ENCODE measurements at places on chromosomes 16 and 17.

DNA sequence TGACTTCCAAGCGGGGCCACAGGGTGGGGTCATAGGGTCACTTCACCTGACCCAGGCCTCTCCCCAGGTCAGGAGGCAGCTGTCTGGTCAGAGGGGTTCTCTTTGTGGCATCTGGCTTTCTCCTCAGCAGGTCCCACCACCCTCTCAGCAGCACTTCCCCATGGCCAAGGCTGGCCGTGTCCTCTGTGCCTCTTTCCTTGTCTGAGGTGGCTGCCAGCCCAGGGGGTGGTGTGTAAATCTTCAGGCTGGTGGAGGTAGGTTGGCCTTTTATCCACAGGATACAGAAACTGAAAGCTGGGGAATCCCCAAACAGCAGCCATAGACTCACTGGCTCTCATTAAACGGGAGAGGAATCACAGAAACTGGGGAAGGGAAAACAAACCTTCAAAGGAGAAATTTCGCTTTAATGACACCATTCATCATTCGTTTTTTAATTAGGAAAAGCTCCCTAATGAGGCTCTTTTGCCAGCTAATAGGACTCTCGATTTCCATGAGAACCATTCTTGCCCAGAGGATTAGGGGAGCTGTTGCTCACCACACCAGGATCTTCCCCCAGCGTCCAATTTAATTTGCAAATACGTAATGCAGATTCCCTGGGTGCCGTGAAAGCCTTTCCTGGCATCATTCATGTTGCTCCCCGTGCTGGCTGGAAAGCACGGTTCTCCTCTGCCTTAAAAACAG, 18.0 kb downstream of the C17orf75 start:
- DNase-seq: no peak

DNA sequence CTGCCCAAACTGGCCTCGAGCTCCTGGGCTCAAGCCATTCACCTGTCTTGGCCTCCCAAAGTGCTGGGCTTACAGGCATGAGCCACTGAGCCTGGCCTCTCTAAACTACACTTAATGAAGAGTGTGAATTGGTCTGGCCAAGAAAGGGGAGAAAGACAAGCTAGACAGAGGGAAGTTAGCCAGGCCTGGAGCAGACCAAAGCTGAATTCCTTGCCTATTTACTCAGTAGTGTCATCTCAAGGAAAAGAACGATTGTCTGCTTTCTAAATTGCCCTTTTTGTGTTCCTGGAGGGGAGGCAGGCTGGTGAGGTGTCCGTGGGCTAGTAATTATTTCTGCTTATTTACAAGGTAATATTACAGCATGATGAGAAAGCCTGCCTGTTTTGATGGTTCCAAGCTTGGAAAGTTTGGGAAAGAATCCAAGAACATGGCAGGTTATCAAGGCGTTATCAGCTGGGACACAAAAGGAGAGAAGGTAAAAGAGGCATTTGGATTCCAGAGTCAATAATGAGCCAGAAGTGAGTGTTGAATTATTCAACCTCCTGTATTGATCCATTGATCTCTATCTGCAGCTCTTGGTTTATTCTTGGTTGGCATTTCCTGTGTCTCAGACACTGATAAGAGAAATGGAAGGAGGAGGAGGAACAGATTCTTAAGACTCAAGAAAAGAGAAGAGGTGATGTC, 6.3 kb upstream of the CBFB start:
- DNase-seq: no peak

DNA sequence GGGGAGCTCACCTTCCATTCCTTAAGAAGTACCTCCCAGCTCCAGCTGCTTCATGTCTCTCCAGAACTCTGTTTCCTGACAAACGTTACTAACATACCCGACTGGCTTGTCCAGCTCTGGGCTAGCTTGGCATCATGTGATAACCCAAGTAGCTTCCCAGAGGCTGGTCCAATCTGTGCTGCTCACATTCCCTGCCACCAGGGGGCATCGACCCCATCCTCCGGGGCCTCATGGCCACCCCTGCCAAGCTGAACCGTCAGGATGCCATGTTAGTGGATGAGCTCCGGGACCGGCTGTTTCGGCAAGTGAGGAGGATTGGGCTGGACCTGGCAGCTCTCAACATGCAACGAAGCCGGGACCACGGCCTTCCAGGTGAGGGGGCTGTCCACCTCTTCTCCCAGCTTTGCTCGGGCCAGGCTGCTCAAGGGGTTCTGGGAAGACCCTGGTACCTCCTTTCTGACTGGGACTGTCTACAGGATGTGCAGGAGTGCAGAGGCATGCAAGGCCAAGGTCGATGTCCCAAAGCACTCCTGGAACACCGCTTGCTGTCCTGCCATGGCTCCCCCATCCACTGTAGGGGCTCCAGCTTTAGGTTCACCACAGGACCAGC, 7.6 kb downstream of the EPX start:
- peak; percentile 22 for DNase-seq

DNA sequence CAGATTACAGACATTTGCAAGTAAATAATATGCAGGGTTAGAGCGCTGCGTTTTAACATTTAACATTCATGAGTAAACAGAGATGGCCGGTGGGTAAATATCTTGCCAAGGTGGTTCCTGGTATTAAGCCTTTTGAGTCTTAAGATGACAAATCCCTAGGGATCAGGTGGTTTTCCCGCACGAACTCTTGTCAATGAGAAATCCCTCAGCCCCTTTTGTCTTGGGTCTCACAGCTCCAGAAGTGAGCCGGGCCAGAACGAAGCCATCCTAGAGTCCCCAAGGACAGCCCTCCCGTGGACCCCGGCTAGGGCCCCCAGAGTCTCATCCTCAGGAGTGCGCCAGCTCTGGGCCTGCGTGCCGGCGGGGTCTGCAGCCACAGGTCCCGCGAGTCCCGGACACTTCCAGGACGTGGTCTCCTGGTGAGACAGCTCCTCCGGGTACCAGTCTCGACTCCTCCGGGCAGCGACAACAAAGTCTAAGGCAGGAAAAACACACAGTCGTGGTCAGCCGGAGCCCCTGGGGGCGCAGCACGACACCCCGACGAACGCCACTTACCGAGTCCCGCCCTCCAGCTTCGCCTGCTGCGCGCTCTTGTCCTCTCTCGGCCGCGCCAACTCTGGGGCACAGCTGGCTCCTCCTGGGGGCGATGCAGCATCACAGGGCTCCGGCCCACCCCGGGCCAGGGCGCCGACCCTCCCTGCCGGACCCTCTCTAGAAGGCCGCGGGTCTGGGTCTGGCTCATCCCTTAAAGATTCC, 13.3 kb downstream of the MIS12 start:
- no peak for DNase-seq

GRCh38 chr16:56363181-56363716, 62.1 kb downstream of the AMFR start:
- DNase-seq: no peak

- DNase-seq: no peak
Measured at GRCh38 chr16:57062329-57062728, 30.1 kb upstream of the CPNE2 start.

GRCh38 chr16:78306361-78306760, 206.9 kb downstream of the WWOX start:
- no peak for DNase-seq

- no peak for DNase-seq
Measured at GRCh38 chr17:75979705-75980187, 706 bp downstream of the TEN1 start.

- DNase-seq: no peak
Measured at GRCh38 chr16:77113835-77114234, 77.2 kb upstream of the MON1B start.

DNA sequence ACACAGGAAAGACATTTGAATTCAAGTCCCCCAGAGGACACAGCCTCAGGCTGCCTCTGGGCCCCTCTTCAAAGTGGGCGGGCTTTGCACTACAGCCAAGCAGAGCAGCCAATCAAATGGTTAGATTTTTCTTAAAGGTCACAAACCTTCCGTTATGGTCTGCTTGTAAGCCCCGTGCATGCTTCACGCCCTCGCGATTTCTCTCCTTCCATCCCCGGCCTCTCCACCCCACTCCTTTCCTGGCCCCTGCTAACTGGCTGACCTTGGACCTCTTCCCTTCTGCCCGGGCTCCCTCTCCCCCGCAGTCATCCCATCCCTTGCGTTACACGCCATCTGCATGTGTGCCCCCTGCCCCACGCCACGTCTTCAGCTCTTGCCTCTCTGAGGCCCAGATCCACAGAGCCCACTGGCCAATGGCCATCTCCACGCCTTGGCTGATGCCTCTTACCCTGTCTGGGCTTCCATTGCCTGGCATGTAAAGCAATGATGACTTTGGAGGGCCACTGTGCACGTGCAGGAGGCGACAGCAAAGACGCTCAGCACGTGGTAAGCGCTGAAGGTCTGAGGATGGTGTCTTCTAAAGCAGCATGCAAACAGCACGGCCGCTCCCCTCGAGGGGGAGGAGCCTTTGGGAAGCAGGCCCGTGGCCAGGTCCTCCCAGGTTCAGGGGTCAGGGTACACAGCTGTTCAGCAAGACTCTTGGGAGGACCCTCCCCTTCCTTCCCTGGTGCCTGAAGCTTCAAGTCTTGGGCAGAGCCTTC, 86.8 kb downstream of the ZDHHC7 start:
- no peak for DNase-seq

DNA sequence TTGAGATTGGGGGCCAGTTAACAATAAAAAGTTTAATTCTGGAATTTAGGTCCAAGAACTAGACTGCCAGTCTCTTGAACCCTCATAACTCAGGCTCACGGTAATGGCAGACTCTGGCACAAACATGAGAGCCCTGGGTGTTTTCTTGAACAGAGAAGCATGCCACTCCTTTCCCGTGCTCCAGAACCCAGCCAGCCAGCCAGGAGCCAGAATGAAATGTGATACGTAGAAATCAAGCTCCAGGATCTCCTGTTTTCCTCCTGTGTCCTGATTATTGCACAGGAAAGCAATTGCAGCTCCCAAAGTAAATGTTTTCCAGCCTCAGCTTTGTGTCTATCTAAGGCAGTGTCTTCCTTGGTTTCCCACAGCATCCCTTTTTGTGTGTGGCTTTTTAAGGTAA, 46.2 kb upstream of the NOL11 start:
- DNase-seq: no peak

DNA sequence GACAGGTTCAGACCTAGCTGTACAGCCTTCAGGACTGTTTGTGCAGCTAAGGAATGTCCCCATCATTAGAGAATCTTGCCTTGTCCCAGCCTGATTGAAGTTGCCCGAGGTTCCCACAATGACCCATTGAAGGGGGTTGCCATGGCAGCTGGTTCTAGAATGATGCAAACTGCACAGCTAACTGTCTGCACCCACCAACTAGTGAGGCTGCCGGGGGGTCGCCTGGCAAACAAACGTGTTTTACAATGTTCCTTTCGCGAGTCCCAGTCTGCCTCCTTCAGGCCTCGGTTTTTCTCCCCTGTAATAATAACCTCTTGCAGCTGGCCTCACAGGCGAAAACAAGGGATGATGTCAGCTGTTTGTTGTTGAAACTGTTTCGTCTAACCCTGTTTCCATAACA, 5.5 kb downstream of the C16orf96 start:
- no peak for DNase-seq

DNA sequence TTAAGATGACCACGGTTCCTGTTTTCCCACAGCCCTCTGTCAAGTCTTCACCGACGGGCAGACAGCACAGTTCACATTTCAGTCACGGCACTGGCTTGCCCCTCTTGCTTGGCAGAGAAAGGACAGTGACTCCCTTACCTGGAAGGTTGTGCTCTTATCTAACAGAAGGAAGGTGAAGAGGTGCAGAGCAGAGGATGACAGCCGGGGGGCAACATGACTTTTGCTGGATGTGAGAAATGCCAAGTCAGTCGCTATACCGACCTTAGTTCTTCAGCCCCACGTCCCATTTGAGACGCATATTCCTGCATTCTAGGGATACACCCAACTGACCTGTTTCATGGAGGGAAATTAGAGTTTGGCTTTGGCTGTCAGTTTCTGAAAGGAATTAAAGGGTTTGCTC, 492.3 kb downstream of the NPIPA7 start:
- no peak for DNase-seq

- peak; percentile 43 for DNase-seq
Measured at GRCh38 chr17:82228278-82228841, 482 bp upstream of the SLC16A3 start.

DNA sequence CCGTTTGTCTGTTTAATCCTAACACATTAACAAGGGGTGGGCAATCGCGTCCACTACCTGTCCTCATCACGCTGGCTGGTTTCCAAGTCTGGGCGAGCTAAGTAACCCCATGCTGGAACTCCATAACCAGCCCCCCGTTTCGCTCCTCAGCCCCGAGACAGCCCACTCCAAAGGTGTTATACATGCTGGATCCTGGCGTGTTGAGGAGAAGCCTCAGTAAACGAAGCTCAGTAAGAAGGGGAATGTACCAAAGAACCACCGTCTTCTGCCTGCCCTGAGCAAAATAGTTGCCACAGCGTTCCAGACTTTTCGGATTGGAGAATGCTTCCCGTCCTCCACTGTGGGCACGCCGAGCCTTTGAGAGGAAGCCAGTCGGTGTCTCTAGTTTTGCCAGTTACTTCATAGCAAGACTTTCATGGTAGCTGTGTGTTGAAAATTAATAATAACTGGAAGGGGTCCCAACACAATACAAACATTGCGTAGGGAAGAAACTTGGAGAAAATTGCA, 16.1 kb upstream of the C17orf78 start:
- DNase-seq: no peak

DNA sequence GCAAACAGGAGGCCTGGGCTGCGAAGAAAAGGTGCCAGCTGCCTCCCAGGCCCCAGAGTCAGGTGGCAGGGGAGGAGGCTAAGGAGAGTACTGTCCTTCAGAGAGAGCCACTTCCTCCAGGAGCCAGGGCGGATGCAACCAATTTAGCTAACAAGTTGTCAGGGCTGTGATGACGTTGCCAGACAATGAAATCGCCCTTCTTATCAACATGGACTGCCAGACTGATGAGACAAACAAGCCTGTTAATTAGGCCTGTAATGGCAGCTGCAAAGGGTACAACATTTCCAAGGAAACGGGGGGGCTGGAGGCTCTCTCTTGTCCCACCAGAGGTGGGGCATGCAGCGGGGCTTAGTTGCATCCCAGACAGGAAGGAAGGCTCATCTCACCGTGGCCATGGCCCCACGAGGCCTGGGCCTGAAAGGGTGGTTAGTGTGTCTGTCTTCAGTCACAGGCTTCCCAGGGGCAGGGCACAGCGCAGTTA, 111.8 kb downstream of the SDK2 start:
- DNase-seq: no peak

GRCh38 chr17:65560628-65561451, 608 bp downstream of the AXIN2 start:
- DNase-seq: peak; percentile 47

DNA sequence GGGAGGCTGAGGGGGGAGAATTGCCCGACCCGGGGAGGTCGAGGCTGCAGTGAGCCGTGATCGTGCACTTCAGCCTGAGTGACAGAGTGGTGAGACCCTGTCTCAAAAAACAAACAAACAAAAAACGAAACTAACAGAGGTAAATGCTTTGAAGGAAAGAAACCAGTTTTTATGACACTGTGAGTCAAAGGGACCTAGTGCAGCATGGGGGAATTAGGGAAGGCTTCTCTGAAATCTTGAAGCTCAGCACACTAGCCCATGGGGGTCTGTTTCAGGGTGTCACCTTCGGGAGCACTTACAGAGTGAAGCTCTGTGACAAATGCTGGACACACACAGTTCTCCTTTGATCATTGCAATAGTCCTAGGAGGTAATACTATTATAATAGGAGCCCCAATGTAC, 16.6 kb downstream of the ITPRIPL2 start:
- DNase-seq: no peak

- DNase-seq: no peak
Measured at GRCh38 chr16:31298958-31299357, 39.2 kb downstream of the ITGAM start.

Measured in stimulated activated CD8-positive, alpha-beta memory T cell treated with anti-CD3 and anti-CD28 coated beads, Interleukin-12 subunit alpha, Interleukin-12 subunit beta, amount 100 ng/mL, for 4 hours (primary cell).